ENCODE measurements at places on chromosomes 7 and 10. TPM values are rescaled to one million over a fixed set of nuclear protein-coding genes. Genes with fewer than 3 reads are reported as not detected.
A peak's percentile ranks its signal among the peaks of the same experiment; 100 is the strongest.

- no peak for DNase-seq
These were observed 77.4 kb upstream of the NRBF2 start for GRCh38 chr10:63055705-63056104.

DNA sequence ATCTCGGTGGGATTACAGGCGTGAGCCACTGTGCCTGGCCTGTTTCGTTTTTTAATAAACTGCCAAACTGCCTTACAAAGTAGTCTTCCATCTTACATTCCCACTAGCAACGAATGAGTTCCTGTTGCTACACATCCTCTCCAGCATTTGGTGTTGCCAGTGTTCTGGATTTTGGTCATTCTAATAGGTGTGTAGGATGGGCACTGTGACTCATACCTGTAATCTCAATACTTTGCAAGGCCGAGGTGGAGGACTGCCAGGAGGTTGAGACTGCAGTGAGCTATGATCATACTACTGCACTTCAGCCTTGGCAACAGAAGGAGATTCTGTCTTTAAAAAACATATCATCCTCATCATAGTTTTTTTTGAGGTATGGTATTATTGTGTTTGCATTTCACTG is 21.4 kb upstream of the RSBN1L start:
- no peak for DNase-seq

GRCh38 chr7:74217455-74218342 is 7.9 kb downstream of the LAT2 start:
- no peak for DNase-seq

GRCh38 chr10:24897326-24897926 is 55.0 kb downstream of the PRTFDC1 start:
- peak; percentile 21 for DNase-seq

GRCh38 chr10:102796407-102797176 is 40.6 kb downstream of the CYP17A1 start:
- peak; percentile 97 for DNase-seq

DNA sequence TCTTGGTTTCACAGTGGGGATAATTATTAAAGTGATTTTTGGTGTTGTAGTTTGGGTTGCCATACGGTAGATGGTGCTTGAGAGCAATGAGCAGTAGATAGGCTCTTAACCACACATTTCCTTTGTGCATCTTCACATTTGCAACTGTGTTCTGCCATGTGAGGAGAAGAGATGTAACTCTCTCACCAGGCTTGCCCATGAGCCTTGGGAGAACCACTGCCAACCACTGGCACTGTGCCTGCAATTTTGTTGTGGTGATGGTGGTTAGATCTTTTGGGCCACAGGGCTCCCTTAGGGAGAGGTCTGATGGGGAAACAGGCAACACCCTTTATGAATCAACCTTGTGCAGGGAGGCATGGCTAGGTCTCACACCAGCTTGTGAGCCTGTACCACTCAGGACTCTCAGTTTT is 204.3 kb downstream of the CCDC7 start:
- no peak for DNase-seq

- peak; percentile 62 for DNase-seq
These were observed 27.3 kb downstream of the SLC18A2 start for GRCh38 chr10:117268258-117268657.

Gene INA
- 2.2 TPM for total RNA-seq

Gene HOXA13
- not detected for total RNA-seq
